Substantia nigra (tissue), 51 donors: ENCODE measurements at places on chromosomes 3 and 15.

DNA sequence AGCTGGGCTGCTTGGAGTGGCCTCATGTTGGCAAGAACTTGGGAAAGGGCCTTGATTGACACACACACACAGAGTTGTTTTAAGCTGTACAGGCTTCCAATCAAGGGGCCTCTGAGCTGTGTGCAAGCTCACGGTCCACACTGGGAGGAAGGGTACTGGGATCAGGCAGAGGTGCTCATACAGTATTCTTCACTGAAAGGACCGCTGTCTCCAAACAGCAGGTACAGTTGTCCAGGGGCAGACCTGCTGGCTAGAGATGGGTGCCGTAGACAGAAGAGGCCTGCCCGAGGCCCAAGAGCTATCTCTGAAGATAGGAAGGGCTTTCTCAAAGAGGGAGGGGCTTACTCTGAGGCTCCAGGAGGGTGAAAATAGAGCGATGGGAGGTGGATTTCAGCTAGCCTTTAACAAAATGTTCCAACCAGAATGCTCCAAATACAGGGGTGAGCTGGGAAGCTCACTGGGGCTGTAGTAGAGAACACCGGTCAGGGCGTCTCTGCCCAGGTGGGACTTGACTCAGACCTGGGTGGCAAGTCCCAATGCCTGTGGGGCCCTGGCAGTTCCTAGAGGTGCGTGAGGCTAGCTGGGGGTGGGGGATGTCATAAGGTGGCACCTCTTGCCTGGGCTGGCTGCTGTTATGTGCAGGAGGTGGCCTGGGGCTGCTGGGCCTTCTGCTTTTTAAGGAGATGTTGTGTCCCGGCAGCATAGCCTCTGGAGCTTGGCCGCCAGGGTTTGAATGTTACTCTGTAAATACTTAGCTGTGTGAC, 42.7 kb downstream of the RASGRF1 start:
- DNase-seq, result no peak

DNA sequence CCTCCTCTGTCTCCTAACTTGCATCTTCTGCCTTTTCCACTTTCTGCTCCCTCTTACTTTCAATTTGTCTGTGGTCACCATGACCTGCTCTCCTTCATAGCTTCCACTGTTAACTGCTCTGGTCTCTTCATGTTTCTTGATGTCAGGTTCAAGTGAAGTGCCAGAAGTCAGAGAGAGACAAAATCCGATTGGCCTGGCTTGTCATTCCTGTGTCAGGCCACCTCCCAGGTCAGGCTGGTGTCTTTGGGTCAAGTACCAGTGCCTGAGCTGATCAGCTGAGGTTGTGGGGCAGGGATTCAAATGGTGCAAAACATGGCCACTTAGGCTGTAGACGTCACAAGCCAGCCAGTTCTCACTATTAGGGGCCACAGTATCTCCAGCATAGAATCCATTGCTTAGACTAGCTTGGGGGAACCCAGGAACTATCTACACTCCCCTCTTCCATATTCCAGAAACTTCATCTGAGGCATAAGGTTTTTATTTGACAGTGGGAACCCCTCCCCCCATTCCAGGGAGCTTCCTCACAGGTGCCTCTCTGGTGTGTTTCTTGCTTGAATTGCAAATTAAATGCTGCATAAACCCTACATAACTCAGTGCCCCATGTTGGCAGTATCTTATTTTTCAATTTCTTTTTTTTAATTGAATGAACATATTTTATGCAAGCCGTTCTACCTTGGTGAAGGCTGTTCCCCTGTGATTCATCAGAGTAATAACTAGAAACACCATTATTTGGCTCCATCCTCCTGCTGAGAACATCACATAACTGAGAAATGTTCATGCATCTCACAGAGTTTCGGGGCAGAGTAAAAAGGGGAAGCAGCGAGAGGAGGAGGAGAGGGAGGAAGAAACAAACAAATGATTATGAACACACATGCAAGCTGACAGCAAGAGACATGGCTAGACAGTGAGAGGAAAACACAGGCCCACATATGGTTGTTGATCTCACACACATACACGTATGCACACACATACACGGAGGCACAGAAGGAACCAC, 175.8 kb downstream of the TLE3 start:
- no peak for DNase-seq

DNA sequence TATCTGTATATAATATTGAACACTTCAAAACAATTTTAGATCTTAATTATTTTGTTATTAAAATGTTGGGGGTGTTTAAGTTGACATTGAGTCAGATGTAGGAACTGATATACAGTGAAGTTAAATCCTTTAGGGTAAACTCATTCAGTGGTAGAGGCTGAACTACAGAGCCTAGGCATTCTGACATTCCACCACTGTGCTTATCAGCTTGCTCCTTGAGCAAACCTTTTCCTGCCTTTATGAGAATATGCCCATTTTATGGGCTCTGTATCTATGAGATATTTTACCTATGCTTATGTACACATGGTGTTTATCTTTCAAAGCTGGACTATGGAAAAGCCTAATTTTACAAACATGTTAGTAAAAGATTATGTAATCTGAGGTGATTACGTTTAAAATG, 407.5 kb downstream of the ZBTB20 start:
- no peak for DNase-seq

DNA sequence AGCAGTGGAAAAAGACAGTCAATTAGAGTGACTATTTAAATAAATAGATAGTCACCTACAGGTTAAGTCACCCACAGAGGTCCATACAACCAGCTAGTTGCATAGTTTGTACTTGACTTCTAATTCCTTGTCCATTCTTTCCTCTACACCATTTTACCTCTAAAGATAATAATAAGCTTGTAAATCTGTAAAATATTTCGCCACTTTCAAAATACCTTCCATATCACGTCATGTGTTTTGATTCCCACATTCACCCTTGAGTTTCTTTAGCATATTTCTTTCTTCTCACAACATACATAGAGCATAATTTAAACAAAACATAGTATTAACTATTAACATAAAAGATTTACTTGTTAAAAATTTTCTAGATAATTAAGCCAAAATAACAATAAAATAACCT, 689.6 kb downstream of the MECOM start:
- DNase-seq, result no peak

DNA sequence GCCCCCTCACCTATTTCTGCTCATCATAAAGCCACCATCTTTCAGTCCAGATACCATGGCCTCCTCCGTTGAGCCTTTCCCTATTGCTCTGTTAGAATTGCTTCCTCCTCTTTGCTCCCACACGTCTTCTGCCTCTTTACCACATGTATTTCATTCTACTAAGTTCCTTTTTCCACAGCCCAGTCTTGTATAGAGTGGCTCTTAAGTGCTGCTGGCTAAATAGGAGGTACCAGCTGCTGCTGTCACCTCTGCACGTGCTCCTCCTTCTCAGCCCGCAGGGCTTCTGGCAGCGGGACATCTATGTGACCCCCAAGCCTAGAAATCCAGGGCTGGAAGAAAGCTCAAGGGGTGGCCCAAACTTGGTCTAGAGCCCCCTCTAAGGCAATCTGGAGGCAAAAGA, 38.8 kb upstream of the PLXND1 start:
- no peak for DNase-seq
